NCI-H1436 (cell line): ENCODE measurements at places on chromosomes 11 and 22.

DNA sequence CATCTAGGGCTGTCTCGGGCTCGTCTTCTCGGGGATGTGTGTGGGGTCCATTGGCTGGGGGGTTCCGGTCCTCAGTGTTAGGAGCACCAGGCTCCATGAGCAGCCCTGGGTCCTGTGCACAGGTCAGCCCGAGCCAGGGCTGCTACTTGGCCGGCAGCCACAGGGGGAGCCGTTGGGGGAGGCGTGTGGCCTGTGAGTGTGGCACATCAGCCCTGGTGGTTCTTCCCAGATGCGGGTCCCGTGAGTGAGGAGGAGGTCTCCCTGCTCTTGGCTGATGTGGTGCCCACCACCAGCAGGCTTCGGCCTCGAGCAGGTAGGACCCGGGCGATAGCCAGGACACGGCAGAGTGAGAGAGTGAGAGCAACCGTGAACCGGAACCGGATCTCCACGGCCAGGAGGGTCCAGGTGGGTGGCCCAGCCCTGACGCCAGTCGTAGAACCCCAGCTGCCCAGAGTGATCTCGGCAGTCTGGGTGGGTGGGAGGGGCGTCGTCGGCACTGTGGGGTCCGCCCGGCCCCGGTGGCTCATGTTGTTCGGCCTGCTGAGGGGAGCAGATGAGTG is 18.5 kb downstream of the IRF7 start:
- no peak for DNase-seq

DNA sequence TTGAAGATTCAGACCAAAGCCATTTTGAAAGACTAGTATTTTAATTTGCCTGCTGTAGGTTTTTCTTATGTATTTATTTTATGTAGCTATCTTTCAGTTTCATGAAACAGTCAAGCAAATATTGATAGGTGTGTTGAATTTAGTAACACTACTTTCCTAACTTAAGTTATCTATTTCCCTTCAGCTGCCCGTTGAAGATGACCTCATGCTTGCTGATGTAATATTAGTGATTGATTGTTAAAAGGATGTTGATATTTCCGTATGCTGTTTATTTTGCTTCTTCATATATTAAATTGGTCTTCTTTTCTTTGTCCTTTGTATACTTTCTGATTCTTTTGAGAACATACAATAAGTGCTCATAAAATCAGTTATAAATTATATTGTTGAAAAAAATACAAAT is 86.8 kb upstream of the CHORDC1 start:
- DNase-seq, result no peak

- no peak for DNase-seq
These were observed 20.1 kb downstream of the ZBTB16 start for GRCh38 chr11:114079511-114080065.

- DNase-seq, result no peak
These were observed 42.6 kb downstream of the ST14 start for GRCh38 chr11:130202009-130202817.

GRCh38 chr22:25564320-25564978 is at the start of gene GRK3:
Gene GRK3 (plus strand): TSS chr22:25564675. CDS start chr22:25565041, 366 bp downstream.
- peak; percentile 49 for DNase-seq

DNA sequence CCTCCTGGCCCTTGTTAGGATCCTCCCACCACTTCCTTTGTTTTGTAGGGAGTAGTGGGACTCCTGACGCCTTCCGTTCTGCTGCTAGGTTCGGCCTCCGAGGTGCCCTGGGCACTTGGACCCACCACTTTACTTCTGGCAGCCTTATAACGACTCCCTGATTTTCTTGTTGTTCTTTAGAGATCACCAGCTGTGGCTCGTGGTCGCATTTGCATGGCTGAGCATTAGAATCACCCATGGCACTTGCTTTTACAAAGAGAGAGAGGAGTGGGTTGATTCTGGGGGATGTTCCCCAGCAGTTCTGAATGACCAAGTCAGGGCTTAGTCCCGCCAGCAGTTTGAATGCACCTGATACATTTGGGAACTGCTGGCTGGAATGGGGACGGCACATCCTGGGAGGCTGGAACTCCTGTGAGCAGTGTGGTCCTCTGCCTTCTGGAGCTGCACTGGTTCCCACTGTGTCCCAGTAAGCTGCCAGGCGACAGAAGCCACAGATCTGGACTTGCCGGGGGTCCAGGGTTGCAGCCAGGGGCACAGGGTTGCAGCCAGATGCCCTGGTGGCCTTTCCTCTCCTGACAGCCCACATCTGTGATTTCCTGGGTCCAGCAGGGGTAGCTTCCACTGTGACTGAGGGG is 4.1 kb downstream of the TUB start:
- no peak for DNase-seq

DNA sequence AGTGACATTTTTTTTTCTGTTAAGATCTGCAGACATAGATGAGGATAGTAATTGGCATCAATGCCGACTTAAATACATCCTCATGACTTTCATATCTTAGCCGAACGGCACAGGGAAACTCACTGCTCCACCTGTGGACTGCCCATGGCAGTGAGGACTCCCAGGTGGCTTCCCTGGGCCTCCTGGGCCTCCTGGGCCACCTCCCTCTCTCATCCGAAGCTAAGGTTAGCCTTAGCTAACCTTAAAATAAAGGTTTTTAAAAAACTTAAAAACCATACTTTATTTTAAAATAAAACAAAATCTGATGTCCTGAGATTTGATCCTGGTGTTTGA is 38.1 kb upstream of the TSKU start:
- DNase-seq, result no peak

- no peak for DNase-seq
These were observed 8.6 kb upstream of the CD3E start for GRCh38 chr11:118295815-118296454.

GRCh38 chr11:77093987-77094840 is 8.4 kb upstream of the OMP start:
- no peak for DNase-seq

GRCh38 chr11:119754199-119754598 is 25.2 kb upstream of the NECTIN1 start:
- no peak for DNase-seq

DNA sequence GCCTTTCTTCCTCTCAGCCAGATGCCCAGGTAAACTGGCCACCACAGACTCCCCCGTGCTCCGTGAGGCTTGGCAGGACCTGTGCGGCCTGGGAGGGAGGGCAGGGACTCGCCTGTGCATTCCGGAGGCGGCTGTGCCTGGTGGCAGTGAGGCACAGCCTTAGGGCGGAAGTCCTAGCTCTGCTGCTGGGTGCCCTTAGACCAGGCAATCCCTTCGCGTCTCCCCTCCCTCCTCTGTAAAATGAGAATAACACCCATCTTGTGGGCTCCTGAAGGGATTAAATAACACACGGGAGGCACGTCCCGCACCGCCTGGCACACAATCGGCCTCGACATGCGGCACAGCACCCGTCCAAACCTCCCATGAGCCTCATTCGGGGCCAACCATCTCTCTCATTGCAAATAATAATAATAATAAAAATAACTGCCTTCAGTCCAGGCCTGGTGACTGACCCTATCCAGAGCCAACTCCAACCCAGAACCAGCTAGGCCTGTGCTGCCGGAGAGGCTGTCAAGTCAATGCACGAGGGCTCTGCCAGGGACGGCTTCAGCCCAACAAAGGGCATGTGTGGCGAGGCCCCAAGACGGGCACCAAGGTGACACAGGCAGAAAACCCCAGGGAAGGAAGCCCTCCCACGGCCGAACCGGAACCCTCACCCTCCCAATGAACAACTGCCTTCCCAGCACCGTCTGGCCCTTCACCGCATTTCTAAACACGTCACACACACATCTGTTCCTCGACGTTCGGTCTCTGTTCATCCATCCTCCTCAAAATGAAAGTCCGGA is 8.2 kb downstream of the LTO1 start:
- no peak for DNase-seq

DNA sequence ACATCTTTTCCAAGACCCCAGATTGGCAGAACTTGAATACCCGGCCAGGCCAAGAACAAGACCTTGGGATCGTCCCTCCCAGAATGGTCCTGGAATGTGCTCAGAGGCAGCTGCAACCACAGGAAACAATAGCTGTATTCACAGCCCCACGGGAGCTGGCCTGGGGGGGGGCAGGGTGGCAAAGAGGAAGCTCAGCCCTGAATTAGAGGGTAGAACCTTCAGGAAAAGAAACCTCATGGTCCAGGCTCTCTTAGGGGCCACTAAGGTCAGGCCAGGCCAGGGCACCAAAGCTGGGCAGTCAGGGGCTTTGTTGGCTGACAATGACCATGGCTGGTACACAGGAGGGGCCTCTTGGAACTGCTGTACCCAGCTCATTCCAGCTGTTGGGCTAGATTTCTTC is 17.3 kb downstream of the RPL27A start:
- DNase-seq, result no peak

GRCh38 chr11:73413256-73413655 is 37.1 kb downstream of the RELT start:
- no peak for DNase-seq

DNA sequence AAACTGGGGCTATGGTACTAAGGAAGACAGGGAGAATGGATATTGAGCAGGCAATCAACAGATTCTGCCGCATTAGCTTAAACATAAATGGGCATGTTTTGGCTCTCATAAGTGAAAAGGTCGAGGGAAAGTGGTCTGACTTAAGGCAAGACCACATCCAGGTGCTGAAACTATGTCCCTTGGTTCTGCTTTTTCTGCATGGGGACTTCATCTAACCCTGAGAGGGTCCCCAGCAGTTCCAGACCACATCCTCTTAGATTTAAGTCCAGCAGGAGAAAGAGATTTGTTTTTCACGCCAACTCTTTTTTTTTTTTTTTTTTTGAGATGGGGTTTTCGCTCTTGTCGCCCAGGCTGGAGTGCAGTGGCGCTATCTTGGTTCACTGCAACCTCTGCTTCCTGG is 5.5 kb downstream of the RPS6KA4 start:
- no peak for DNase-seq

DNA sequence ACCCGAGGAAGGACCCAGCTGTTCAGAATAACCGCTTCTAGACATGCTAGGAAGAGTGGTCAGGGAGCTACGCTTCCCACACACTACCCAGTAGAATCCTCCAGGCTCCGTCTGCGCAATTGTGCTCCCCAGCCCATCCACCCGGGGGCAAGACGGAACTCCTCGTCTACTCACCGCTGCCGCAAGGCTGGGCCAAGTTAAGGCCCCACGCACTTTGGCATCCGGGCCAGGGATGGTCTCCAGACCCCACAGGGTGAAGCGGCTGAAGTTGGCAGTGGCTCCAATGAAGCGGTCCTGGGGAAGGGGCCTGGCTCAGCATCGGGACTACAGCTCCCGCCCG is 757 bp downstream of the RNASEH2C start:
- no peak for DNase-seq

DNA sequence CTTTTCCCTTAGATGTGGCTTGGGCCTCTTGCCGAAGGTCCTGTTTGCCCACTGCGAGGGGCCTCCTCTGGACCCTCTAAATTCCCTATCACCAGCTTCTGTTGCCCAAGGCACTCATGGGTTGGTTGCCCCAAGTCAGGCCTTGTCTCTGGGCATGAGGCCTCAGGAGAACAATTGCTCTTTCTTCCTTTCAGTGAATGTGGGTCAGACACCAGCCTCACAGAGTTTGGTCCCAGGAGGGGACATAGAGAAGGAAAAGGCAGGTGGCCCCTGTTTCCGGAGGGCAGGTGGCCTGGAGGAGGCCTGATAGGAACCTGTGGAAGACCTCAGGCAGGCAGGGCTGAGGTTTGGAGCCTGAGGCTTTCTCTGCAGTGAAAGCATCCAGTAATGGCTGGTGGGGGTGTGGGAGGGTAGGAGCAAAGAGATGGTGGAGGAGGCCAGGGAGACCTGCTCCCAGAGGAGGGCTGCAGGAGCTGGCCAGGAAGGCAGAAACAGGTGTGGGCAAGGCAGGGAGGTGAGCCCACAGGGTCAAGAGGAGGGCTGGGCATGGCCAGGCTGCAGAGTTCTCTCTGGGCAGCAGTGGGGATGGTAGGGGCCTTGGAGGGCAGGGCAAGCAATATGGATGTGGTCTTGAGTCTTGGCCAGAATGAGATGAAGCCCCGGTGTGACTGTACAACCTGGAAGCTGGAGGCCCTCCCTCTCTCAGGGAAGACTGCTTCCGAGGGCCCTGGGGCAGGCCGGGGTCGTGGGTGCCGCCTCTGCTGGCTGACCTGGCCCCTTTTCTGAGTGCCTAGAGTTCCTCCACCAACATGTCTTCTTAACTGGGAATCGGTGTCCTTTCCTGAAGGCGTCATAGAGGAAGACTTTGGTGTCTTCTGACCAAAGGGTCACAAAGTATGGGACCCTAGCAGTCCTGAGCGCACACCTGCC is 28.0 kb upstream of the LMO1 start:
- no peak for DNase-seq

DNA sequence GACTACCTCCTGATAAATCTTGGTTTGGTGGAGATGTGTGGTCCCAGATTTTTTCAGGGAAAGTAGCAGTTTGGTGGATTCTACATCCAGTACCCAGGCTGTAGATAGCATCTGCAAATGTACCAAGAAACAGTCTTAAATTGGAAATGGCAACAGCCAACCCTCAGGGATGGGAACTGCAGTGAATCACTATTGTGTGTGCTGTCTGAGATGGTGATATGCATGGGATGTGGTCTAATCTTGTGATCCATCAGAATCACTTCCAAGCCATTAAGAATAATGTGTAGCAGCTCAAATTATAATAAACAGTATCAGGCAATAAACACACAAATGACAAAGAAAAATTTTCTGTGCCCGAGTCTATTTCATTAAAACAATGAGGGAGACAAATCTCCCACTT is 3.4 kb downstream of the OLFML1 start:
- no peak for DNase-seq

DNA sequence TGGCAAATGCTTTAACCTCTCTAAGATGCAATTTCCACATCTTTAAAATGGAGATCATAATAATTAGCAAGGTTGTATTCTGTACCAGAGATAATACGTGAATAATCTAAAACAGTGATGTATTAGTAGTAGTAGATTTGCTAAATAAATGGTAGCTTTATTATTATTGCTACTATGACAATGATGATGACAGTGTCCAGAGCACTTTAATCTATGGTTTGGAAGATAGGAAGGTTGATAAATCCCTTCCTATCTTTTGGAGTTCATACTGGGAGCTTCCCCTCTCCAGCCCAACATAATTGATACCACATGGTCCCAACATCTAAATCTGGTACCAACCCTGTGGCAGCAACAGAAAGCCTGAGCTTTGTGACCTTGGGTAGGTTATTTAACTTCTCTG is 267.8 kb downstream of the FAT3 start:
- DNase-seq, result no peak

- DNase-seq, result no peak
These were observed 2014.7 kb upstream of the RAG2 start for GRCh38 chr11:38612701-38613100.

DNA sequence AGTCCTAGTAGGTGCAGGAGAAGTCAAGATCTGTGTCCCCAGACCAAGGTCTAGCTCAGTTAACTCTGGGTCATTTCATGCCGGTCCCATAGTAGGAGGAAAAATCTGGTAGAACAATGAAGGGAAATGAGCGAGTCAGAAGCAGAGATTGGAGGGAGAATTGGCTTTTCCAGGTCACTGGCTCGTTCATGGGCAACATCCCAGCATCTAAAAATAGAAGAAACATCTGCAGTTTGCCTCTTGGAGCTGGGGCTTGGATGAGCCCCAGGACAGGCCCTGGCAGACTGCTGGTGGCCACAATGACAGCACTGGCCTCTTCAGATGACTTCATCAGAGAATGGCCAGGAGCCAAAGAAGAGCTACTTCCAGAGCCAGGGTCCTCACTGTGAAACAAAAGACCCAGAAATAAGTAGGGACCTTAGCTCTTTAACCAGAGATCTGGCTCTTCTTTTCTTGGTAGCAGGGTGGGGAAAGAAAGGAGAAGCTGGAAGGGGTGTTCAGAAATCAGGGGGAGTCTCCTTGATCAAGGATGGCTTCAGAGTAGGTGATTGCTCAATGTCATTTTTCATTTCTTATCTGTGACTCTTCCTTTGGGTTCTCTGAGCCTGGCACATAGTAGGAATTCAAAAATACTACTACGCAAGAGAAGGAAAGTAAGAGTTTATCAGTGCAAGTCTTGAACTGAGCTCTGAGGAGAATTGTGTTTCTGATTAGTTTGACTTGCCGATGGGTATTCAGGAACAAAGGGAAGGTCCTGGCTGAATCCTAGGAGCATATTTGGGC is 102.6 kb downstream of the TMPRSS5 start:
- DNase-seq, result no peak
